ENCODE measurements at places on chromosomes 11 and 22. TPM values are rescaled to one million over a fixed set of nuclear protein-coding genes. Genes with fewer than 3 reads are reported as not detected.

DNA sequence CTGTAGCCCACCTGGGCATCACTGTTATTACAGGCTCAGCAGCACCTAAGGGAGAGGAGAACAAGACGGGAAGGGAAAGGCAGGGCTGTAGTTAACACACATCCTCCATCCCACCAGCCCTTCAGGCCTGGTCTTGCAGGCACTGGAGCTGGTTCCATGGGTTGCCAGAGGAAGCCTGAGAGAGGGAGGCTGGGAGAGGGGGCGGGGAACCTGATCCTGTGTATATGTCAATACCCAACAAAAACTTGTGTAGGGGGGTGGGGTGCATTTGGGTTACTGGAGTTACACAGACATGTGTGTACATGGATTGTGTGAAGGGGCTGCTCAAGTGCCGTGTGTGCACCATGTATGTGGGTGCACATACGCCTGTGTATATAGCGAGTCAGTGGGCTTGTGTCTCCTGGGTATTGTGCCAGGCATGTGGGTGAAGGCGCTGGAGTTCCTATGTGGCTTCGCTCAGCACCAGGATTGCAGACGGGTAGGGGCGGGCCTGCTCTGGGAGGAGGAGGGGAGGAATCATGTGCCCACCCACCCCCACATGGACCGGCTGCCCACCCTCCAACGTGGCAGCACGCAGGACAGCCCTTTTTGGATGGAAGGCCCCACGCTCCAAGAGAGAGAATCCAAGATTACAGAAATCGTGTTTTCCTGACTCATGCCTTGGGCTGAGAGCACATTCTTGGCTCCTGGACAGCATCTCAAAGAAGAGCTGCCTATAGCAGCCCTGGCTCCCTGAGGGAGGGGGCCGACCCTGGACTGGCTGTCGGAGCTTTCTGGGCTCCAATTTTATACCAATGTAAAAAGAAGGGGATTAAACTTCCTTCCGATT lies 4.2 kb upstream of the SERPINH1 start:
- no peak for DNase-seq
- H3K36me3 ChIP-seq: no peaks in the 10 kb centered on the region
- no peaks in the 10 kb centered on the region for H3K27me3 ChIP-seq
- peak overlapping the region; percentile 61 for H3K27ac ChIP-seq

The THAP7 gene
- total RNA-seq: 35.4 TPM

- H3K27me3 ChIP-seq: no peaks in the 10 kb centered on the region
- H3K4me1 ChIP-seq: peaks cover 72% of the 10 kb centered on the region
- H3K4me3 ChIP-seq: peak overlapping the region; percentile 4
- DNase-seq: no peak
- peaks cover 10% of the 10 kb centered on the region for H3K36me3 ChIP-seq
- H3K27ac ChIP-seq: peak overlapping the region; percentile 65
Observed at GRCh38 chr22:46813816-46814597, 51.6 kb downstream of the TBC1D22A start.

DNA sequence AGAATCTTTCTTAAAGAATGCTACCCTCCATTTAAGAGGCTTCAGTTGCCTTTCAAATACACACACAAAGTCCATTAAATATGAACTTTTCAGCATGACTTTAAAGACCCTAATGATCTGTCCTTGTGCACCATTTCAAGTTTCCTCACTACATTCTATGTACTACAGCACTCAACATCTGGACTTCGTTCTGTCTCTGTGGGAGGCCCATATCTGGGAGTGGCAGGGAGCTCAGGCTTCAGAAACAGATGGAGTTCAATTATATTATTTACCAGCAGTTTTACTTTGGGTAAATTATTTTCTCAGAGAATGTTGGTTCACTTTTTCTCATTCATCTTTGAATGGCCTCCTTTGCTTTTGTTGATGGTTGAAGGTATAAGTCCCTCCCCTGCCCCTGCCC lies 67.4 kb downstream of the ANO3 start:
- H3K4me3 ChIP-seq: no peak overlapping the region
- DNase-seq: no peak
- no peaks in the 10 kb centered on the region for H3K36me3 ChIP-seq

DNA sequence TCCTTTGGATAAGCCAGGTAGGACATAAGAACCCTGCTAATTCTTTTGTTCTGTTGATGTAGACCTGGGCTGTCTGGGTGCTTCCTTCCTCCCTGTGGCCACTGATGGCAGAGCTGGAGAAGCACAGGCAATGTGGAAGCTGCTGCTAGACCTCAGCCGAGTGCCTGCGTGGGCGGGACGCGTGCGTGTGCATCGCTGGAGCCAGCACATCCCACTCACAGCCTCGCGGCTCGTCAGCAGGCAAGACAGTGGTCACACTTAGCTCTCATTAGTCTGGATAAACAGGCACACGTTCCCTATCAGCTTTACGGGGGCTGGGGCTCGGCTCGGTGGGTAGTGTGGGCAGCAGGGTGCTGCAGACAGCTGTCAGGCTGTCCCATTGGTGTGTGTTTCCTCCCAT lies 155.7 kb downstream of the GRIK4 start:
- no peak for DNase-seq
- no peak overlapping the region for H3K27ac ChIP-seq
- no peak overlapping the region for H3K4me3 ChIP-seq

GRCh38 chr22:47230741-47231140 lies 468.3 kb downstream of the TBC1D22A start:
- no peaks in the 10 kb centered on the region for H3K4me1 ChIP-seq
- H3K27ac ChIP-seq: no peak overlapping the region
- no peak overlapping the region for H3K4me3 ChIP-seq
- DNase-seq: no peak

The TBX10 gene
- total RNA-seq: not detected

- no peak for DNase-seq
- H3K4me1 ChIP-seq: no peaks in the 10 kb centered on the region
- no peaks in the 10 kb centered on the region for H3K36me3 ChIP-seq
Observed at GRCh38 chr11:76559346-76559745, 111.2 kb downstream of the LRRC32 start.

The MPPED2 gene
- 3.2 TPM for total RNA-seq

DNA sequence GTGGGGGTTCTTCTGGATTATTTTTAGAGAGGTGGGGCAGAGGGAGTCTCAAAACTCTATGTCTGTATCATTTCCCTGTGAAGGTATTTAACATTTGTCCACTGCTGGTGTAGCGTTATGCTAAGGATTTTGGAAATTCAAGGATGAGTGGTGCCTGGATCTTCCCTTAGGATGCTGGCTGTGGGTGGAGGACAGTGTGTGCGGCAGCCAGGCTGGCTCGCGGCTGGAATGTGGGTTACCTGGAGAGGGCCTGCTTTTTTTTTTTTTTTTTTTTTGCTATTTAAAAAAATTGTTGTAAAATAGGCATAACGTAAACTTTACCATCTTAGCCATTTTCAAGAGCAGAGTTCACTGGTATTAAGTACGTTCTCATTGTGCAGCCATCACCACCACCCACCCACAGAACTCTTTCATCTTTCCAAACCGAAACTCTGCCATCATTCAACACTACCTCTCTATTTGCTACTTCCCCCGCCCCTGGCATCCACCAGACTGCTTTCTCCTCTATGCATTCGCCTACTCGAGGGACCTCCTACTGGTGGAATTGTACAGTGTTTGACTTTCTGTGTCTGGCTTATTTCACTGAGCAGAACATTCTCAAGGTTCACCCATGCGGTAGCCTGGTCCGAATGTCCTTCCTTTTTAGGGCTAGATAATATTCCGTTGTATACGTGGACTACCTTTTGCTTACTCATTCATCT lies 67.1 kb downstream of the PARVB start:
- H3K36me3 ChIP-seq: no peaks in the 10 kb centered on the region
- no peak for DNase-seq
- no peak overlapping the region for H3K4me3 ChIP-seq
- peak overlapping the region; percentile 7 for H3K27ac ChIP-seq
- H3K27me3 ChIP-seq: no peaks in the 10 kb centered on the region

GRCh38 chr11:123254357-123254756 lies 59.3 kb upstream of the CLMP start:
- H3K36me3 ChIP-seq: no peaks in the 10 kb centered on the region
- DNase-seq: no peak
- H3K27me3 ChIP-seq: peaks cover 2% of the 10 kb centered on the region
- no peak overlapping the region for H3K4me3 ChIP-seq
- H3K4me1 ChIP-seq: peaks cover 27% of the 10 kb centered on the region

DNA sequence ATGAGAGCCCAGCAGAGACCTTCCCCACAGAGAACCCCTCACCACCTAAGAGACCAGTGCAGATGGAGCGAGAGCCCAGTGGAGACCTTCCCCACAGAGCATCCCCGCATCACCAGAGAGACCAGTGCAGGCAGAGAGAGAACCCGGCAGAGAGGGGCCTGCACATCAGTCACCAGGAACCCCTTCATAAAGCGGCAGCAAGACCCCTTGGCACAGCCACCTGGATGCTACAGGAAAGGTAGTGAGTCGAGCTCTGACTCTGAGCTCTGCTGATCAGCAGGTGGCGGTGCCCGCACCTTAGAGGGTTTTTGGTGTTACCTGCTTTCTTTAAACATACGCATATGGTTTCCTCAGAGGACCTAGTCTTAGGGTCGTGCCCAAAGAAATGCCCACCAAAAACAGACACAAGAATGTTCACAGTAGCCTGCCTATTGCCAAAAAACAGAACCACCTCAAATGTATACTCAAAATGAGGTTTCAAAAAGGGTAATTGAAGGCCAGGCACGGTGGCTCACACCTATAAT lies 678.7 kb downstream of the BRD1 start:
- no peaks in the 10 kb centered on the region for H3K27me3 ChIP-seq
- H3K4me1 ChIP-seq: peaks cover 19% of the 10 kb centered on the region
- DNase-seq: no peak
- no peaks in the 10 kb centered on the region for H3K36me3 ChIP-seq

The SLC37A2 gene
- 1.2 TPM for total RNA-seq

The OR52N1 gene
- not detected for total RNA-seq

GRCh38 chr11:117099696-117100095 lies 1.5 kb upstream of the SIK3 start:
- peak overlapping the region; percentile 69 for H3K27ac ChIP-seq
- peak overlapping the region; percentile 94 for H3K4me3 ChIP-seq
- peaks cover 45% of the 10 kb centered on the region for H3K4me1 ChIP-seq
- no peaks in the 10 kb centered on the region for H3K27me3 ChIP-seq

The SAA1 gene
- not detected for total RNA-seq

DNA sequence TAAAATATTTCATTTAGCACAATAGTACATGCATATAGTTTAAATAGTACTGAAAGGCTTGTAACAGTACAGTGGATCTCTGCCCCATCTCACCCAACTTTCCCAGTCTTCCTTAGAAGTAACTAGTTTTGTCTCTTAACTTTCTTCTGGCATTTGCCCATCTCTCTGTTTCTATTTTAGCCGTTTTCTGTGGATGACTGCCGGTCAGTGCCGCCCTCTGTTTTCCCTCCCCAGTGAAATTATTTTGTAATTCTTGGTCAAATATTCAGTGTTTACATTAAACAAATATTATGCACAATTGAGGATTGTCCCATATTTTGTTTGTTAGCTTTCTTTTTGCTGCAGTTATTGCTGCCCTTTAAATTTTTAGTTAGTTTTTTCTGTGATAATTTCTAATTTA lies 8.3 kb downstream of the PDHX start:
- H3K4me3 ChIP-seq: no peak overlapping the region
- no peak for DNase-seq
- peaks cover 17% of the 10 kb centered on the region for H3K4me1 ChIP-seq
- peaks cover 2% of the 10 kb centered on the region for H3K36me3 ChIP-seq

The MUC5B gene
- total RNA-seq: 0.42 TPM

The MYBPC3 gene
- not detected for total RNA-seq

GRCh38 chr11:112752563-112752962 lies 208.7 kb upstream of the NCAM1 start:
- no peak overlapping the region for H3K27ac ChIP-seq
- peaks cover 64% of the 10 kb centered on the region for H3K4me1 ChIP-seq
- no peak for DNase-seq

DNA sequence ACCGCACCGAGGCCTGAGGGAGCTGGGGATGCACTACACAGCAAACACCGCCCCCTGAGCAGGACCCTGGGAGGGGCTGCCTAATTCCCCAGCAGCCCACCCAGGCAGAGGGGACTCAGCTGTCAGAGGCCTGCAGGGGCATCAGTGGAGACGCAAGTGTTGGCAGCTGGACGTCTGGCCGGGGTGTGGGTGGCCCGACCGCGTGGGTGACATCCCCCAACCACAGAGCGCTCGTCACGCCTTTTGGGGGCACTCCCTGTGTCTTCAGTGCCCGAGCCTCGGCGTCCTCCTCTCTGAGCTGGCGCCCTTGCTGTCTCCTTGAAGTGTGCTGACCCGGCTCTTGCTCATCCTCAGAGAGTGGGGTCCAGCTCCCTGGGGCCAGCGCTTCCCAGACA lies 150.2 kb downstream of the BRD1 start:
- H3K4me3 ChIP-seq: no peak overlapping the region
- H3K4me1 ChIP-seq: peaks cover 5% of the 10 kb centered on the region
- no peaks in the 10 kb centered on the region for H3K36me3 ChIP-seq
- no peak overlapping the region for H3K27ac ChIP-seq

The POTEH gene
- not detected for total RNA-seq

The EFCAB6 gene
- 2.3 TPM for total RNA-seq

The SHISAL1 gene
- total RNA-seq: 4.3 TPM

GRCh38 chr11:119363081-119363850 lies 16.8 kb upstream of the MFRP start:
- H3K36me3 ChIP-seq: no peaks in the 10 kb centered on the region
- DNase-seq: no peak
- peaks cover 46% of the 10 kb centered on the region for H3K27me3 ChIP-seq
- H3K4me1 ChIP-seq: peaks cover 27% of the 10 kb centered on the region
- H3K4me3 ChIP-seq: peak overlapping the region; percentile 63
- H3K27ac ChIP-seq: no peak overlapping the region

DNA sequence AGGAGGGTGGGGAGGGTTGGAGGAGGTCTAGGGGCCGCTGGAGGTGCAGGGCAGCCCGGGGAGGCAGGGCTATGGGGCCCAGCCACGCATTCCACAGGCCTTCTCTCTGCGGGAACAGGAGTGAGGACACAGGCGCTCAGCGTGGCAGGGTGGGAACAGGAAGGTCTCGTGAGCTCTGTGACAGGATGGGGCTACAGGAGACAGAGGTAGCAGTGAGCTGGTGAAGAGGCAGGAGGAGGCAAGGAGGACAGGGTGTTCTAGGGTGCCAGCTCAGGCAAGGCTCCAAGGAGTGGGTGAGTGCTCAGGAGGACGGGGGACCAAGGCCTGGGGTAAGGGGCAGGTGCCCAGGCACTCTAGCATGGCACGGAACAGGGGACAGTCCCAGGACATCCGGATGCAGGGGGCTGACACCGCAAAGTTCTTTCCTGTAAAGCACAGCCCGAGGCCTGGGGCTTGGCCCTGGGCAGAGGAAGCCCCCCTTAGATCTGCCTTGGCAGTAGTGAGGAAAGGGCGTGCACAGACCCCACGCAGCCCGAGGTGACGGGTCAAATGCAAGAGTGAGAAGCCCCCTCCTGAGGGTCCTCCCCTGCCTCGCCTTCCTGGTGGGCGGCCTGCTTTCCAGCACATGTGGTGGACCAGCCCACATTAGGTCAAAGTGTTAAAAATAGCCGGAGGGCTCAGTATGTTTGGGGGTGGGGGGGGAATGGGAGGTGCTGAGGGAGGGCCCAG lies 4.7 kb upstream of the NEAT1 start:
- H3K27me3 ChIP-seq: peaks cover 12% of the 10 kb centered on the region

DNA sequence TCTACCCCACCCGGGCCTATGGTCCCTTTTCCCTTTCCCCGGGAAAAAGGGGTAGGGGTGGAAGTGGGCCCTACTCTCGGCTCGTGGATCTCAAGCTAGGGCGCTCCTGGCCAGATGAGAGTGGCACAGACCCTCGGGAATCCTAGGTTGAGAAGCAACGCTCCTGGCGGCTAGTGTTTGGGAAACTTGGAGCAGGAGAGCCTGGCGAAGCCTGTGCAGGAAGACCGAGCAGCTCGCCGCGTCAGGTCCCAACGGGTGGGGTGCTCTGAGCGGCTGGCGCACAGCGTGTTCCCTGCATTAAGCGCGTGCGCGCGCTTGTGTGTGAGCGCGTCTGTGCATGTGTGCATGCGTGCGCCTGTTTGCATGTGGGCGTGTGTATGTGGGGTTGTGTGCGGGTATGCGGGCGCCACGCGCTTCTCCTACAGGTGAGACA lies 7.1 kb upstream of the FLI1 start:
- H3K27me3 ChIP-seq: peaks cover 100% of the 10 kb centered on the region
- peak overlapping the region; percentile 51 for H3K4me3 ChIP-seq
- H3K36me3 ChIP-seq: peaks cover 7% of the 10 kb centered on the region
- no peak overlapping the region for H3K27ac ChIP-seq
- no peak for DNase-seq
